A549 treated with ZK216348 at 1 μM for 4 hours (cell line): ENCODE measurements at places on chromosomes 4 and X. TPM values are rescaled to one million over a fixed set of nuclear protein-coding genes. Genes with fewer than 3 reads are reported as not detected.

The ENAM gene
- not detected in 5 replicates for total RNA-seq

The ZGRF1 gene
- total RNA-seq: 1.9 to 3.6 TPM (median 3.3 TPM) in 5 replicates

The ATP11C gene
- total RNA-seq: 4.9 to 19.6 TPM (median 11.6 TPM) in 5 replicates

The SRPX2 gene
- total RNA-seq: 2.4 to 5.3 TPM (median 3.3 TPM) in 5 replicates

The SSX4 gene
- not detected in 5 replicates for total RNA-seq

The CLNK gene
- total RNA-seq: not detected in 5 replicates

The GAGE2A gene
- total RNA-seq: not detected in 5 replicates

The FAM184B gene
- 0.02 to 0.07 TPM (median 0.04 TPM) in 5 replicates for total RNA-seq

The TMPRSS11D gene
- total RNA-seq: not detected in 5 replicates

The CFAP299 gene
- not detected in 5 replicates for total RNA-seq

The CXXC4 gene
- 0.04 TPM in 1 of 5 replicates, not detected in the others for total RNA-seq

The MSANTD1 gene
- total RNA-seq: 0.12 to 0.23 TPM (median 0.15 TPM) in 3 of 5 replicates, not detected in the others

The GRID2 gene
- not detected in 5 replicates for total RNA-seq

The TMEM35A gene
- not detected in 5 replicates for total RNA-seq

The SERTM2 gene
- not detected in 5 replicates for total RNA-seq

The FAM9B gene
- total RNA-seq: not detected in 5 replicates

The CSN1S1 gene
- total RNA-seq: not detected in 5 replicates

The ZDHHC15 gene
- total RNA-seq: not detected in 5 replicates

The PPP4R3C gene
- not detected in 5 replicates for total RNA-seq

The USP27X gene
- 3.2 to 4.9 TPM (median 4.6 TPM) in 5 replicates for total RNA-seq

The SPRY1 gene
- 2.3 to 3.7 TPM (median 2.8 TPM) in 5 replicates for total RNA-seq

The FAM47C gene
- not detected in 5 replicates for total RNA-seq

The GLRB gene
- total RNA-seq: 0.32 to 1.5 TPM (median 0.62 TPM) in 5 replicates

The XAGE1B gene
- total RNA-seq: 160 to 278 TPM (median 228 TPM) in 5 replicates

The MSX1 gene
- 5.0 to 10.8 TPM (median 9.4 TPM) in 5 replicates for total RNA-seq

The TMEM154 gene
- total RNA-seq: 0.04 to 0.06 TPM in 2 of 5 replicates, not detected in the others

The SLC25A53 gene
- 3.4 to 5.9 TPM (median 5.3 TPM) in 5 replicates for total RNA-seq

The PLK4 gene
- 16.7 to 21.3 TPM (median 18.9 TPM) in 5 replicates for total RNA-seq

The MGARP gene
- 0.58 to 1.1 TPM (median 0.68 TPM) in 5 replicates for total RNA-seq

The NPY2R gene
- not detected in 5 replicates for total RNA-seq

The DDX53 gene
- not detected in 5 replicates for total RNA-seq

The BEX2 gene
- 6.3 to 14.1 TPM (median 8.3 TPM) in 5 replicates for total RNA-seq

The VCX gene
- not detected in 5 replicates for total RNA-seq

The ODAPH gene
- 1.6 TPM in 1 of 5 replicates, not detected in the others for total RNA-seq

The HELT gene
- not detected in 5 replicates for total RNA-seq

The ANXA3 gene
- 56.7 to 92.0 TPM (median 59.6 TPM) in 5 replicates for total RNA-seq

The ZMAT1 gene
- total RNA-seq: 0.05 to 0.07 TPM (median 0.05 TPM) in 3 of 5 replicates, not detected in the others

The ITM2A gene
- 0.38 to 0.66 TPM in 2 of 5 replicates, not detected in the others for total RNA-seq

The CXCL5 gene
- total RNA-seq: 24.7 to 56.4 TPM (median 37.1 TPM) in 5 replicates

The RNF4 gene
- 57.9 to 93.1 TPM (median 61.4 TPM) in 5 replicates for total RNA-seq

The RTL5 gene
- 1.9 to 3.2 TPM (median 2.8 TPM) in 5 replicates for total RNA-seq

The ERAS gene
- total RNA-seq: 0.19 TPM in 1 of 5 replicates, not detected in the others

The MAGEC1 gene
- total RNA-seq: 0.15 TPM in 1 of 5 replicates, not detected in the others

The C4orf50 gene
- total RNA-seq: not detected in 5 replicates

The CT45A5 gene
- total RNA-seq: not detected in 5 replicates

The DUSP9 gene
- total RNA-seq: 1.2 to 1.7 TPM (median 1.5 TPM) in 5 replicates

The SHROOM3 gene
- total RNA-seq: 6.8 to 13.9 TPM (median 11.1 TPM) in 5 replicates

The ARAP2 gene
- 0.34 to 1.1 TPM (median 0.65 TPM) in 5 replicates for total RNA-seq

The TRIM61 gene
- not detected in 5 replicates for total RNA-seq

The SSX2 gene
- not detected in 5 replicates for total RNA-seq

The NUDT9 gene
- 24.6 to 31.0 TPM (median 27.4 TPM) in 5 replicates for total RNA-seq

The CRLF2 gene
- 0.73 to 1.2 TPM (median 1.0 TPM) in 5 replicates for total RNA-seq
